ENCODE measurements at places on chromosomes 5 and 9.
A peak's percentile ranks its signal among the peaks of the same experiment; 100 is the strongest.

GRCh38 chr5:6557807-6558575, 74.9 kb downstream of the NSUN2 start:
- no peak for DNase-seq

DNA sequence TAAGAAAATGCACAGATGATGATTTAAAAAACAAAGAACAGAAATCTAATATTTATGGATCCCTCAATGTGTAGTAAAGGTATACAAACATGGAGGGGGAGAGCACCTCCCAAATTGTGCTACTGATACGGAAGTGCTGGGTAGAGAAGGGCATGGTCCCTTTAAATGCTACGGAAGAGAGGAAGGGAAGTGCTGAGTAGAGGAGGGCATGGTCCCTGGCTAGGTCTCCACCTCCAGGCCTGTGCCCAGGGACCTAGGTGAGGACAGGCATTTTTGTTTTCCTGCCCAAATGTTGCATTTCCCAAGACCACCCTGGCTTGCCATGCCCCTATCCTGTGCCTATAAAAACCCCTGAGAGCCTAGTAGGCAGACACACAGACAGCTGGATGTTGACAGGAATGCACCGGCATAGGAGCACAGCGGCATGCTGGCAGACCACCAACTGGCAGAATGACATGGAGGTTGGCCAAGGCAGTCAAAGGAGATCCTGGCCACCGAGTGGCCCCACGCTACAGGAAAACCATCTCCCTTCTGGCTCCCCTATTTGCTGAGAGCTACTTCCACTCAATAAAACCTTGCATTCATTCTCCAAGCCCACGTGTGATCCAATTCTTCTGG, 62.1 kb upstream of the SPDL1 start:
- DNase-seq: no peak

DNA sequence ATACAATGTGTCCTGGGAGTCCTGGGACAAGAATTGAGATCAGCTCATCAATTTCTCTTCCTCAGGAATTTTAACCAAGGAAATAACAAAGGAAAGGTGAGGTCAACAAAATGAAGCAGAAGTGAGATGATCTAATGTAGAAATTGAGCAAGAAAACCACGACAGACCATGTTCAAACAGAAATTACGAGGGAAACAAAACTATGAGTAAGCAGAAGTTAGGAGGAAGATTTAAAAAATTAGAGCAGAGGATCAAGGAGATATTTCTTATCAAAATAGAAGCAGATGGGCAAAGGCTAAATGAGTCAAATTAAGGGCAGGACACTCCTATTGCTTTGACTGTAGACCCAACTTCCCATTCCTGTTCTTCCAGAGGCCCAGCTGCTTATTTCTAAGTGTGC, 97.4 kb downstream of the HINT1 start:
- no peak for DNase-seq

DNA sequence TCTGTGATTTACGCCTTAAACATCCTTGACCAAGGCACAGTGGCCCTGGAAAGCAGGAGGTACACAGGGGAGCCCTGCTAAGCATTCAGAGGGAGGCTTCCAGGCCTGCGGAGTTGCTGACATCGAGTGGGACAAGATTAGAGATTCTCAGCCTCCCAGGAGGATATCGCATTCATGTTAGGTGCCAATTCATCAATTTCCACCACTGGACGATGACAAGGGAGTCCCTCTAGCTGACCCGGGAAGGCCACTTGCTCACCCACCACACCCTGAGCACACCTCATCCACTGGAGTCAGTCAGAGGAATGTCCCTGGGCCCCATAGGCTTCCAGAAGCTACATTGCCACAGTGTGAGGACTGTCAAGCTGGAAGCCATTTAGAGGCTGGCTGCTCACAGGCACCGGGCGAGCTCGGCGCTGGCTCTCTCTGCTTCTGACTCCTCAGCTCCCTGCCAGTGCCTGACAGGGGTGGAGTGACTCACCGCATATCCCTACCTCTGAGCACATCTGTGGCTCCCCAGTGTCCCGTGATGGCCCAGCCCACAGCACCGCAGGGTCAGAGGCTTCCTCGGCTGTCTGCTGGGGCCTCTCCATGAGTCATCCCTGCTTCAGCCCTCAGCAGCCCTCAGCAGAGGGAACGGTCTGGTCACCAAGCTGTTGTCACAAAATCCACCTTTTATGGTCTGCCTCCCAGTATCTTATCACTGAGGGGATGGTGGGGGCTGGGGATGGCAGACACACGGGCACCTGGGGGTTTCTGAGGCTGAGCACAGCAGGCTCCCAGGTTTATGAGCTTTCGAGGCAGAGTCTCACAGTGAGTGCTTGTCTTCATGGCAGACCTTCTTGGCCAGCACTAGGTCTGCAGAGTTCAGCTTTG, 117.5 kb downstream of the ZNF608 start:
- no peak for DNase-seq

- DNase-seq: no peak
These were observed 13.1 kb upstream of the MSH3 start for GRCh38 chr5:80641353-80641752.

GRCh38 chr5:38615042-38615441, 58.6 kb upstream of the LIFR start:
- DNase-seq: no peak

DNA sequence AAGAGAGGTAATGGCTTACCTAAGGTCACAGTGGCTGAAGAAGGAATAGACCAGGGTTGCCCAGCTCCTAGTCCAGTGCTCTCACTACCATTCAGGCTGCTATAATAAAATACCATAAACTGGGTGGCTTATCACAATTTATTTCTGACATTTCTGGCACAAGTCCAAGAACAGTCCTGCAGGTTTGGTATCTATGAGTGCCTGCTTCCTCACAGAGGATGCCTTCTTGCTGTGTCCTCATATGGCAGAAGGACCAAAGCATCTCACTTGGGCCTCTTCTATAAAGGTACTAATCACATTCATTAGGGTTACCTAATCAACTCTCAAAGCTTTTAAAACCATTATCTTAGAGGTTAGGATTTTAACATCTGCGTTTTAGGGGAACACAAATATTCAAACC, 17.2 kb downstream of the STARD4 start:
- DNase-seq: no peak

- DNase-seq: no peak
These were observed 76.4 kb upstream of the FCN1 start for GRCh38 chr9:134993996-134994720.

DNA sequence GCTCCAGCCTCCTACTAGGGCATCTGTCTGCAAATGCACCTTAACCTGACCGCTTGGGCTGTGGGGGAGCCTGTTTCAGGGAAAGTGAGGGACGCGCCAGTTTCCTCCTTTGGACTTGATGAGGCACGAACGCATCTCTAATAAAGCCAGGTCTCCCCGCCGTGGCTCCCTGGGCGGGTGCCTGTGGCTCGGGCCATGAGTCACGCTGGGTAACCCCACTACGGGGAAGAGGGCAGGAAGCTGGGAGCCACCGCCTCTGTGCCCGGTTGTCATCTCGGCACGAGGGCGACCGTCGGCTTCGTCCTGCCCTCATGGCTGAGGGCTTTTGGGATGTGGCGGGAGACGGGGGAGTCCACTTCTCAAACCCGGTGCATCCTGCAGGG, 12.1 kb downstream of the NOTCH1 start:
- DNase-seq: peak; percentile 82

DNA sequence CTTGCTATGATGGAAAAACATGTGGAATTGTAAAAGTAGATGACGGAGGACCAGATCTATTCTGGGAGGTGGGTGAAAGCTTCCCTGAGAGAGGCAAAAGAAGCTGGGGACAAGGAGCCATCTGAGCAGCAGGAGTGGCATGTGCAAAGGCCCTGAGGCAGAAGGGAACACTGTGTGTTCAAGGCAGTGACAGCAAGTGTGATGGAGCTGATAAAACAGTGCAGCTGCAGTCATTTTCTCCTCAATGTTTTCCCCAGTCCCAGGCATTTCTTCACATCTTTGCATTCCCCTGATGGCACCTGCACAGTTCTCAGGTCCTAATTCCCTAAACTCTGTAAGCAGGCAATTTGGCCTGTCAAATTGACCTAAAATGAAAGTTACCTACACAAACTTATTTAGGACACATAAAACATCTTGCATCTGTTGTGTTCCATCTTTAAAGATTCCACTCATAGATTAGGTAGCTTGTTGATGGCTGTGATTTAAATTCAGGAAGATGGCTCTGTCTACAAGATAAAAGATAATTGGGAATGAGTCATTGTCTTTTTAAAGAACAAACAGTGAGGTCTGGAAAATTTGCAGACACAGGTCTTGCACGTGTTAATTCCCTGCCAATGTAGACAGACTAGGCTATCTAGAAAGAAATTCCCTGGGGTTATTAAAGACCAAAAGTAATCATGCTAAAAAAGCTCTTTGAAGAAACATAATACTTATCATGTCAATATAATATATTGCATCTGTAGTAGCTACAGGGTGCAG, 289.6 kb upstream of the SGCD start:
- DNase-seq: no peak

DNA sequence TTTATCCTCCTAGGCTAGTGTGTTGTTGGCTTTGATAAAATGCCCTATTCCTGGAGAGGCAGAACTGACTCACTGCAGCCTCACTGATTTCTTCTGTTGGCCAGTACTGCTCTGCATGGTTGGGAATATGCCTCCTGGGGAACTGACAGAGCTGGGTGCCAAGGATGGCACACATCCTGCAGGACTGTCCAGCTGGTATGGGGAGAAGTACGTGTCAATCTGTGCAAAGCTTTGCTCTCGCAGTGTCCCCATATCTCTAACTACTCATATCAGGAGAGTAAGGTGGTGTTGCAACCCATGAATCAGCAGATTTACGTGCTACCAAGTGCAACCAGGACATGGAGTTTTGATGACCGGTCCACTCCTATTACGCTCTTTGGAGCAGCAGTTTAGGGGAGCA, 74.7 kb downstream of the TEK start:
- no peak for DNase-seq

DNA sequence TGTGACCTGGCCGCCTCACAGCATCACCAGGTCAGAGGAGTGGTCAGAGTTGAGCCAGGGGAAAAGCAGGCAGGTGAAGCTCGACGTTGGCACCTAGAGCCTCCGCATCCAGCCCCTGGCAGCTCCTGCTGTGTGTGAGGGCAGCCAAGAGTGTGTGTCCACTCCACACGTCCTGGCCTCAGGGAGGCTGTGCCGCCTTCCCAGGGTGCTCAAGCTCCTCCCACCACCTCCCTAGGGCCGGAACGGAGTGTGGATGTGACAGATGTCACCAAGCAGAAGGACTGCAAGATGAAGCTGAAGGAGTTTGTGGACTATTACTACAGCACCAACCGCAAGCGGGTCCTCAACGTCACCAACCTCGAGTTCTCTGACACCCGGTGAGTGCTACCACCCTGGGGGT, 72.5 kb downstream of the PHF2 start:
- DNase-seq: no peak

- DNase-seq: no peak
These were observed 191.6 kb downstream of the TRIM36 start for GRCh38 chr5:114977979-114978573.

- DNase-seq: no peak
These were observed 44.5 kb downstream of the AMBP start for GRCh38 chr9:114033397-114034103.

GRCh38 chr9:125142560-125143376, 560 bp downstream of the SCAI start:
- DNase-seq: peak; percentile 15

DNA sequence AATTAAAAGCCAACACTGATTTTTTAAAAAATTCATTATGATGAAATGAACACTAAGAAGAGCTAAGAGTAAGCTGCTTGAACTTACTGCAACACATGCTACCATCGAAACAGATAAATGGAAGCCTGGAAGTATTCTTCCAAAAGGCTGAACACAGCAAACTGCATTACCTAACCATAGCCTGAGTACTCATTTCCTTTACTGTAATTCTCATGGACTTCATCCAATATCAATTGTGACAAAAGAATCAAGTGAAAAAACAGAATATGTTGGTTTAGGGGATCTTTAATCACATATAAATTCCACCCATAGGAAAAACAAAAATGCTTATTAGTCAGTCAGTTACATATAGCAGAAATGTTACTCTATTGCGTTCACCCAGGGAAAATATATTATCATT, 68.5 kb downstream of the DROSHA start:
- no peak for DNase-seq

- DNase-seq: no peak
These were observed 221.3 kb downstream of the C9orf50 start for GRCh38 chr9:129399634-129399990.

GRCh38 chr5:483434-484140, 40.6 kb downstream of the EXOC3 start:
- no peak for DNase-seq

DNA sequence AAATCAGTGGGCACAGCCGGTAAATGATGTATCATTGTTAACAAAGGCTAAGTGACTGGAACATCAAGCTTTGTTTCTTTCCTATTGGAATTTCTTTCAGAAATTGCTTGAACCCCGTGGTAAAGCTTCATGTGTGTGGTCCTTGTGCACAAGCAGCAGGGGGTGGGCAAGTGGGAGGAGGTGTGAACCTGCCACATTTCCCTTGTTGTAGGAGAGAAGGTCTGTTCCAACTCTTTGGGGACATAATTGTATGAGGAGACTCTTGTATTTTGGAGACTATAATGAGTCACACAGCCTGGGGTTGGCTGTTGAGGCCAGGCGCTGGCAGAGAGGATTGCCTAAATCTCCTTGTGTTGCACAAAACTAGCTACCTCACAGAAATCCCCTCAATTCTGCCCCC, 620.5 kb downstream of the IRX1 start:
- no peak for DNase-seq

GRCh38 chr5:141303756-141304155, at the start of gene SLC25A2:
SLC25A2 (minus strand) TSS chr5:141304049; CDS start chr5:141303865, 184 bp downstream.
- no peak for DNase-seq

DNA sequence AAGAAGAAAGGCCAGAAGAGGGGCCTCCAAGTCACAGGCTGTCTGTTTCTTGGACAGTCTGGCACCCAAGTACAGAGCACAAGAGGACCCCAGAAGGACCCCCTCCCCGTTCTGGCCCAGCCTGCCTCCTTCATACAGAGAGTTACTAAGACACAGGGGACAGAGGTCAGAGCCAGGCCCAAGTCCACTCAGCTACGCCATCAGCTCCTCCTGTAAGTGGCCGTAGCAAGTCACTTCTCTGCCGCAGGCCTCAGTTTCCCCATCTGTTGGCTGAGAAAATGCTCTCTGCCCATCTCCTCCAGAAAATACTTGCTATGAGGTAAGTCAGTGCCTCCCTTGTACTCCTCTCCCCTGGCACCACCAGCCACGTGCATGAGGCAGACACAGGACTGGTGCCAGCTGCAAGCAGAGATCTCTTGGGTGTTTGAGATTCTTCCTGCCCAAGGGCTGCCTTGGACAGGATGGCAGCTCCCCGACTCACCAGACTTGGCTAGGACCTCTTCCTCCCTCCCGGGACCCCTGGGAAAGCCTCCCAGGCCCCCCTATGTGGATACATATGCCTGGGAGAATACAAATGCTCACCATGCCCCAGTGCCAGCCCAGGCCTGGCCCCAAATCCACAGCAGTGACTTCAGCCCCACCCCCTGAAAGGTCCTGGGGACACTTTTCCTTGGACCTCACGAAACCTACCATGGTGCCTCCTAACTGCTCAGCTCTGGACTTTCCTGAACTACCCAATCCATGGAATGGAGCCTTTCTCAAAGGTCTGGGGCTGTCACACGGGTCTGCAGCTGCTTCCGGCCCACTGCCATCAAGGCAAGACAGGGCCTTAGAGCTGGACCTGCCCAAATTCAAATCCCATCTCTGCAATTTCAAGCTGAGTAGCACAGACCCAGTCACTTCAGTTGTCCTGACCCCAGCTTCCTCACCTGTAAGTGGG, 5.1 kb downstream of the EEIG1 start:
- DNase-seq: no peak

- no peak for DNase-seq
These were observed 12.2 kb downstream of the KLHL9 start for GRCh38 chr9:21322911-21323461.

GRCh38 chr5:78566747-78567425, 81.7 kb downstream of the LHFPL2 start:
- DNase-seq: no peak

GRCh38 chr9:88984543-88984883, 6.8 kb upstream of the S1PR3 start:
- DNase-seq: no peak
